Activated CD8-positive, alpha-beta T cell treated with anti-CD3 and anti-CD28 coated beads for 36 hours (primary cell): ENCODE measurements at places on chromosomes 12 and 14. TPM values are rescaled to one million over a fixed set of nuclear protein-coding genes. Genes with fewer than 3 reads are reported as not detected.
A peak's percentile ranks its signal among the peaks of the same experiment; 100 is the strongest.

DNA sequence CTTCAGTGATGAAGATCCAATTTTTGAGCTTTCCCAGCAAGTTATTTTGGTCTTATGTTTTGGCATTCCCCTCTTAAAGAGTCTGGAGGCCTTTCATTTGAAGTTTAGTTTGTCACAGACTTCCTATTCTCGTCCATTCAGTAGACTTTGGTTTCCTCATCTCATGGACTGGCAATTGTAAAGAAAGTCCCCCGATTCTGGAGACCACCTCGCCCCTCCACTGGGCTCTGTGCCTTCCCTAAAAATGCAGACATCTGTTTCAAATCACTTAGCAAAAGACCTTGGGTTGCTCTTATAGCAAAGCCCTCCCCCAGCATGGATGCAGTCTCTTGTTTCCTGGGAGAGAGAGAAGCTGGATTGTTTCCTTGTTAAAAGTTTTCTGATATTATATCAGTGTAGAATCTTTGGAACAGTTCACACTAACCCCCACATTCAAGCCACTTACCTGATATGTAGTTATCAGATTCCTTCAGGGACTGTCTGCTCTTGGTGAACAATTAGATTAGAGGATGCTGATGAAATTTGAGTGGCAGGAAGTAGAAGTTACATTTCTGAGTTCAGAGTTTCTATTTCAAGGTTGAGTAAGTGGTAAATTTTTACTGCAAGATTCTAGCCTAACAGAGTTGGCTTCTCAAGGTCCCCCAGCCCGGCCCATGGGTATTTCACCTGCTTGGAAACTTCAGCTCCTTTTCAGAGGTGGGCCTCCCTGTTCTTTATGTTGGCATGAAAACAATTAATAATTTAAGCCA, 56.3 kb downstream of the PLXNC1 start:
- H3K27me3 ChIP-seq: no peaks in the 10 kb centered on the region
- peaks cover 72% of the 10 kb centered on the region for H3K4me1 ChIP-seq
- peak overlapping the region; percentile 72 for H3K4me3 ChIP-seq
- peak overlapping the region; percentile 96 for H3K27ac ChIP-seq

GRCh38 chr12:121214855-121215745, 5.2 kb downstream of the P2RX4 start:
- H3K4me3 ChIP-seq: no peak overlapping the region
- H3K27me3 ChIP-seq: no peaks in the 10 kb centered on the region
- DNase-seq: no peak
- H3K36me3 ChIP-seq: peaks cover 16% of the 10 kb centered on the region
- peaks cover 37% of the 10 kb centered on the region for H3K4me1 ChIP-seq
- peak overlapping the region; percentile 74 for H3K27ac ChIP-seq

- H3K27ac ChIP-seq: peak overlapping the region; percentile 44
- peaks cover 1% of the 10 kb centered on the region for H3K36me3 ChIP-seq
- peak; percentile 26 for DNase-seq
- H3K4me1 ChIP-seq: peaks cover 66% of the 10 kb centered on the region
Observed at GRCh38 chr12:57832966-57833365, 13.6 kb downstream of the CTDSP2 start.

DNA sequence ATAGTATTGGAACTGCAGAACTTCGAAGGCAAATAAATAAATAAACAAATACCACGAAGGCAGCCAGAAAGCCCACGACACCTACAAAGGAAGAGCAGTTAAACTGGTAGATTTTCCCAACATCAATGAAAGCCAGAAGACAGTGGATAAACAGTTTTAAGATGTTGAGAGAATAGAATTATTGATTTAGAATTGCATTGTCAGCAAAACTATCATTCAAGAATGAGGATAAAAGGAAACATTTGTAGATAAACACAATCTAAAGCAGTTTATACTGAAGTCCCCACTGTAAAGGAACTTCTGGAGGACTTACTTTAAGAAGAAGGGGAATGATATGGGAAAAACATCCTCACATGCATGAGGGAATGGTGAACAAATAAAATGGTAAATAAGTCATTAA, 29.5 kb downstream of the CACNA2D4 start:
- peaks cover 7% of the 10 kb centered on the region for H3K27me3 ChIP-seq
- no peak overlapping the region for H3K27ac ChIP-seq
- H3K4me1 ChIP-seq: no peaks in the 10 kb centered on the region
- H3K36me3 ChIP-seq: no peaks in the 10 kb centered on the region
- DNase-seq: no peak
- H3K4me3 ChIP-seq: no peak overlapping the region

GPR132 gene
- 15.1 TPM for total RNA-seq

- no peaks in the 10 kb centered on the region for H3K27me3 ChIP-seq
- H3K36me3 ChIP-seq: no peaks in the 10 kb centered on the region
- peaks cover 22% of the 10 kb centered on the region for H3K4me1 ChIP-seq
- H3K4me3 ChIP-seq: no peak overlapping the region
Observed at GRCh38 chr14:102694530-102695166, 82.6 kb upstream of the TRAF3 start.

MMP14 gene
- 3.1 TPM for total RNA-seq

DNA sequence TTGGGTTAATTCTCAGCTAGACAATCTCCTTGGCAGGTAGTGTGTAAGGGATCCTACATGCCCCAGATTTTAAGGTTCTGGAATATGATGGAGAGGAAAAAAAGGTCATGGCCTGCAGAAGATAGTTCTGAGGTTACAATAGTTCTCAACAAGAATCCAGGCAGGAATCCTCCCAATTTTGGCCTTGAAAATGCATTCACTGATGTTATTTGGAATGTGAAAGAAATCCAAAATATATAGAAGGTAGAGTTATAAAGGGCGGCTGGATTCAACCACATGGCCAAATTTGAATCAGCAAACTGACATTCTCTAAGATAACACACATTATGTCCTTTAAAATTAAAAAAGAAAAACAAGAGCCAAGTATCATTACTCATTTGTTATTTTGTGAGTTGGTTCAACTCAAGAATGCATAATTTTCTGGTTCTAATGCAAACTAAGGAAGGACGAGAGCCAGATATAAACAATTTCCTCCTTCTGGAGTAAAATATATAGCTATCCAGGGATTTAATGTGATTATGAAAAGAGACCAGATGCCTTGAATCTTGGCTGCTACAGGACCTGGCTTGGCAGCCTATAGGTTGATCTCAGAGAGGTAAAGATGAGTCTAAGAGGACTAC, 177.0 kb upstream of the G2E3 start:
- H3K36me3 ChIP-seq: no peaks in the 10 kb centered on the region
- peaks cover 17% of the 10 kb centered on the region for H3K27me3 ChIP-seq
- no peak for DNase-seq
